ENCODE measurements at places on chromosomes 11 and 22.

GRCh38 chr11:64131683-64132190 lies 34.2 kb downstream of the MACROD1 start:
- DNase-seq = no peak

DNA sequence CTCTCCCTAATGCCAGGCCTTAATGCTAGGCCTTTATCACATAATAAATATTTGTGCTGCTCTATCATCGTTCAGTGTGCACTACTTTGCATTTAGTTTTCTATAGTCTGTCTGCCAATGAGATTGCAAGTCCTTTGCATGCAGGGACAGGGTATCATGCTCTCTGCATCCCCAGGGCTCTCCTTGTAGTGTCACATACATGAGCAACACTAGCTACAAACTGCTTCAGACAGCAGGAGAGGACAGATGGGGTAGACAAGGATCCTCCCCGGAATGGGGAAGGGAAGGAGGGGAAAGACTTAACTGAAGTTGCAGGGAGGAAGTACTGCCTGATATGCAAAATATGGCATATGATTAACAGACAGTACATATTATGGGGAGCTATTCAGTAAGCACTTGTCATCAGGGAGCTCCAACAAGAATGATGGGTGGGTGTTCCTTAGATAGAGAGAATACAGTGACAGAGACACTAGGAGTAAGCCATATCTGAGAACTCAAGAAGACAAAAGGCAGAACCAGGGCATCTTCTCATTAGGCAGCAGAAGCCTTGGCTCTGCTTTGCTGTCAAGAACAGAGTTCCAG lies 42.8 kb downstream of the ZNF202 start:
- DNase-seq = no peak

- DNase-seq = no peak
Observed at GRCh38 chr11:67498544-67498972, 6.6 kb downstream of the PITPNM1 start.

- DNase-seq = peak; percentile 7
Observed at GRCh38 chr22:21951931-21952465, 650 bp downstream of the PPM1F start.

GRCh38 chr11:10573556-10573955 lies 5.1 kb upstream of the LYVE1 start:
- no peak for DNase-seq
